Mucosa of gallbladder (tissue), 1 donor: ENCODE measurements at places on chromosomes 7 and 10.

DNA sequence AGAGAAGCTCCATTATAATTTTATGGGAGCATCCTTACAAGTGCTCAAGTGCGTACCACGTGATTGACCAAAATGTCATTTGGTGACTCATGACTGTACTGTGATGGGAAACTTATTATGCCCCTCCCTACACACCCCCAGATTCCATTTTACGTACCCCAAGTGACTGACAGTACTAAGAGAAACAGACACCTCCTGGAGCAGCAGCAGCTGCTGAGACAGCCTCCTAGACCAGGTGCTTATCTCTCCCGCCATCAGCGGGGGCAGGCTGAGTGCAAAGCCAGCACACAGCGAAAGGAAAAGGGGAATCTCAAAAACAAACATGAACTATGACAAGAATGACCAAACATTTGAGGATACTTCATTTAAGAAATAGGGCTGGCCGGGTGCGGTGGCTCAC is 4.2 kb upstream of the ADAM12 start:
- no peak for DNase-seq

DNA sequence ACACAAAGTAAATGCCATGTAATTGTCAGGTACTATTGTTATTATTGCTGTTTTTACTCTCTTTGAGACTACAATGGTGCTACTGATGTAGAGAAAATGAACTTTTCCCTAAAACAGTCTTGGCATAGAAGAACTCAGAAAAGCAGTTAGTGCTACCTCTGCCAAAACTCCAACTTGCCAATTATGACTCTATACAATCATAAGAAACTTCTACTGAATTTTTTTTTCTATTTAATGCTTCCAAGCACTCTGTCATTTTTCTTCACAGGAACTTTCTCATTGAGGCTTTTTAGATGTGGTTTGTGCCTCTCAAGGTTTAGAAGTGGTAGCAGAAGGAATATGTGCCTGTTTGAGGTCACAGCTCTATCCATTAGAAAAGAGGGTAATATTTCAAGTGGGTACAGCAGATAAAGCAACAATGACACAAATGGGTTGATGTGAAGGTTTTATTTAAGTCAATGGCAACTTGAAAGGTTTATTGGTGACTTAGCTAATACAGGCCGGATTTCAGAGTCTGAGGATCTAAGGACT is 64.0 kb upstream of the FERD3L start:
- no peak for DNase-seq

DNA sequence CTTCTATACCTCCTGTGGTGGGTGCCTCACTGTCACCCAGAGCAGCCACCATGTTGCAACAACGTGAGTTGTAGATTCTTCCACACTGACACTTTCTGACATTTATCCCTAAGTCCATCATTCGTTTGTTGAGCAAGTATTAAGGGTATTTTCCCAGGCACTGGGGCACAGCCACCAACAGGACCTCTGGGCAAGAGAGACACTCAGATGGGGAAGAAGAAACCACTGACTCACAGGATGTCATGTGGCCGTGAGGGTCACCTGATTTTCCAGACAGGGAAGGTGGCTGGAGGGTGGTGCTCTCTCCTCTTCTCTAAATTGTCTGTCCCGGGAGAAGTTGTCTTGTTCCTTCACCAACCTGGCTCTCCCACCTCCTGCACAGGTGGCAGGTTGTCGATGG is 51.7 kb upstream of the PPIF start:
- no peak for DNase-seq

- no peak for DNase-seq
These were observed 459.9 kb downstream of the PLXNA4 start for GRCh38 chr7:132116369-132116768.

GRCh38 chr10:3427950-3428354 is 255.4 kb upstream of the PITRM1 start:
- no peak for DNase-seq

DNA sequence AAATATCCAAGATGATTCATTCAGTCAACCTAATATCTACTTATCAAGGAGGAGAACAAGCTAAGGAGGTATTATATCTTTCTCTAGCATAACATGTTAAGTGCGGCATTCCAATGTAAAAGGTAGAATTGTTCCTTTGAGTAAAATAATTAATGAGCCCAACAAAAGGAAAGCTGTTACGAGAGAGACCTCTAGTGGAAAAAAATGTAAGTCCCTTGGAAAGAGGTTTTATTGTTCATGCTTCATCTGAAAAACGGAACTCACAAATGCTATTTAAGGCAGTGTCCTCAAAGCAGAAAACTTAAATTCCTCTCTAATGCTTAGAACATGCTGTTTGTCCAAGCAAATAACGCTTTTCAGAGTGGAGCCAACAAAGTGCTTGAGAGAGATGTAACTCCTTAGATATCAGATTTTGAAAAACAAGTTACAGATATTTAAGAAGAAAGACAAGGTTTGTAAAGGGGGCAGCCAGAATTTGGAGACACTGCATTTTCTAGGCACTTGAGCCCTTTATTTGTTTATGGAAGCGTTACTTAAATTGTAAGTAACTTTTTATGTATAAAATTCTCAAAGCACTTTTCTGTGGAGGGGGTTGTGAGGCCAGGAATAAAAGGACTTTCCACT is 119.9 kb downstream of the TFEC start:
- DNase-seq, result no peak

GRCh38 chr10:4162571-4163286 is 377.7 kb upstream of the KLF6 start:
- DNase-seq, result no peak

DNA sequence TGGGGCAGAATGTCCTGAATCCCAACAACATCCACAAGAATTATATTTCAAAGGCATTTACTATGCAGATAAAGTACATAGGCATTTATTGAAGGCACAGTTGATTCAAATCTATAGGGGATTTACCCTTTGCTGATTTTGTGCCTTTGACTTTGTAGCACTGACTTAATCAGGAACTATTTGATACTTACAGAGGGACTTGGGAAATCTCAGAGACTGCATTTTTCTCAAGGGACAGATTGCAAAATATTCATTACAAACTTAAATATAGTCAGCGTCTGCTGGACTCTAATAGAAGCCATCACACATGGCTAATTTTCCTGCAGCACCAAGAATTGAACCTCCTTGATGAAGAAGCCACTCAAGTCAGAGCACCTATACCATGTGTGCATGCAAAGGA is 44.9 kb downstream of the FAS start:
- no peak for DNase-seq

DNA sequence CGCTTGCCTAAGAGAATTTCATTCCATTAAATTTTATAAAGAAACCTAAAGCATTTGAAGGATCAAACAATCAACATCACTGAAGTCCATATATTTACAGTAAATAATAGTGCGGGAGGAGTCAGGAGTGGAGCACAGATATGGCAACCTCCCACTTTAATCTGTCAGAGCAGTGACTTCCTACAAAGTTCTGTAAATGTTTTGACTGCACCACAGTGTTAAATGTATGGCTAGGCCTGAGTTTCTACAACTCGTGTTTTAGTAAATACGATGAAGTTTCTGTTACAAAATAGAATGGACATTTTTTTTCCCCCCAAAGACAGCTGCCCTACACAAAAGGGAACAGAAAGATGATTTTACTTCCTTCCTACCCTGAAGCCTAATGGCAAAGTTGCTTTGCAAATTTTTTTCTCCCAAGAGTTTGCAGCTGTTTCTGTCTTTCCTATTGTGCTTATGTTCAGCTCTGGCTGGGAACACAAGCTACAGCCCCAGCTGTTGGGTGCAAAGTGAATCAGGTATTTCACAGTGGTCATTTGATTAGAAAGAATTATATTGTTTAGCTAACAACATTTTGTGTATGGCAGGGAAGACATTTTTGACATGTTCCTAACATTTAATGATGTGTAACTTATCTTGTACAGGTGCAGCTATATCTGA is 62.1 kb downstream of the MET start:
- no peak for DNase-seq

DNA sequence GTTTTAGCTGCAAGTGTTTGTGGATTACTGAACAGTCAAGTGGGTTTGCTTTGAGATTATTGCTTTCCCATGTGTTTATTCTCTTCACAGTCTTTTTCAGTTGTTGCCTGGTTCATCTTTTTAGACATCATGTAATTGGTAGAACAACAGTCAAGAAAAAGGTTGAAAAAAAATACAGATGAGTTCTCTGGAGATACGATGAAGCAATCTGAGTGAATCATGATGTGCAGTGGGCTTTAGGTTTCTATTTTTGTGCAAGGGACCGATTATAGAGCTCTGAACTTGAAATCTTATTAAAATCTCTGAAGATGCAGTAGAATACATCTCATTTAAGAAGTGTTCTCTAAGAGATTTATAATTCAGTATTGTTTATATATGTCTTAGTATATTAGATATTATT is 145.7 kb downstream of the SDK1 start:
- DNase-seq, result no peak

DNA sequence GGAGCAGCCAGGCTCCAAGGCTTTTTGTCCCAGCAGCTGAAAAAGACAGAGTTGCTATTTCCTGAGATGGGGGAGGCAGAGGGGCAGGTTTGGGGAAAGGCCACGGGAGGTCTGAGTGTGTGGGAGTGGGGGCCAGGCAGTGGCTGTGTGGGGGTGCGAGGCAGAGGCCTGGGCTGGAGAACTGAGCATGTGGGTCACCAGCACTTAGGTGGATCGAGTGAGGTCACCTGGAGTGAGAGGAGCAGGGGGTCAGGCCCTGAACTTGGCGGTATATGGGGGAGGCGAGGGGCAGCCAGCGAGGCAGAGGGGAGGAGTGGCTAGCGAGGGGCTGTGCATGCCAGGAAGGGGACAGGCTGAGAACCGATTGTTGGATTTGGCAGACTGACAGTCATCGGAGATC is 28.4 kb downstream of the IQCE start:
- DNase-seq, result no peak

- DNase-seq, result no peak
These were observed 21.6 kb upstream of the COL13A1 start for GRCh38 chr10:69780077-69780476.

DNA sequence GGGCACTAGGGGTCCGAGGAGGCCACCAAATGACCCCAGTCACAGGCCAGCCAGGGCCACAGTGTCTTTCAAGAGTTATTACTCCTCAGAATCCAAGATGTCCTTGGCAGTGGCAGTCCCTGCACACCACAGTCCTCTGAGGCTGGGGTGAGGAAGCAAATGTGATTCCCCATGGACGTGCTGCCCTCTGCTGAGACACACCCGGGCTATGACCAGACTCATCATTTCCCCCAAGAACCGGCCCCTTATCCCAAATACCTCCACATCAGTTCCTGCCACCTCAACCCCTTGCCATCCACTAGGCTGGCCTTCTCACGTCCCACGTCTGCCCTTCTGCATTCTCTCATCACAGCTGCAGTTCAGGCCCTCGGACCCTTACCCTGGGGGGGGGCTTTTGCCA is 5.0 kb downstream of the PRKAG2 start:
- no peak for DNase-seq

GRCh38 chr10:74821501-74821900 is 4.9 kb upstream of the KAT6B start:
- peak; percentile 36 for DNase-seq

- no peak for DNase-seq
These were observed 236.4 kb upstream of the TMEM72 start for GRCh38 chr10:44674536-44675386.

GRCh38 chr10:132944510-132944909 is 2.1 kb upstream of the CFAP46 start:
- DNase-seq, result no peak

- DNase-seq, result peak; percentile 80
These were observed 2.1 kb downstream of the VIM start for GRCh38 chr10:17229967-17230682.

GRCh38 chr7:26200038-26200443 is 505 bp downstream of the HNRNPA2B1 start:
- DNase-seq, result peak; percentile 74

DNA sequence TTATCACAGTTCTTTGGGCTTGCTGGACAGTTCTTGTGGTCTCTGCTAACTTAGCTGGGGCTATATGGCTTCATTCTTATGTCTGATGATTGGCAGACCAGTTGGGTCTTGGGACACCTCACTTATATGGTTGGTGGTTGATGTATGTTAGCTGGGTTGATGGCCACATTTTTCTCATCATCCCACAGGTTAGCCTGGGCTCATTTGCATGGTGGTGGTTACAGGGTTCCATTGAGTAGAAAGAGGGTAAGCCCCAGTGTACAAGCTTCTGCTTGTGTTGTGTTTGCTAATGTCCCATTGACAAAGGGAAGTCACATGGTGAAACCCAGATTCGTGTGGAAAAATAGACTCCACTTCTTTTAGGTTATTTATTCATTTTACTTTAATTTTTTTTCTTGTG is 40.6 kb downstream of the TMEM60 start:
- no peak for DNase-seq

DNA sequence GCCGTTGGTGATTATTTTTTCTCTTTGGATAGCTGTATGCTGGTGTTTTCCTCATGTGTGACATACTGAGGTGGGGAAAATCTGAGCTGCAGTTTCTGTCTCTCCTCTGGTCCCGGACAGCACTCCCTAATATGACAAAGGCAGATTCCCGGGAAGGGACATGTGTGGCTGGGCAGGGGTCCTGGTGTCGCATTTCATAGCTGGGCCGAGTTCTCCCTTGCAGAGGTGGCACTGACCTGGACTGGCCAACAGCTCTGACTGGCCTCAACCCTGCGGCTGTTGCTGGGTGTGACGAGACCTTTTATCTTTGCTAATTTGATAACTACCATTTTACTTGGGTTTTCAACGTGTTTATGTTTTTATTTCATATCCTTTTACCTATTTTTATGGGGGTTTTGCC is 248.6 kb upstream of the TCERG1L start:
- no peak for DNase-seq

GRCh38 chr7:139043823-139044812 is 8.3 kb upstream of the ZC3HAV1L start:
- no peak for DNase-seq

DNA sequence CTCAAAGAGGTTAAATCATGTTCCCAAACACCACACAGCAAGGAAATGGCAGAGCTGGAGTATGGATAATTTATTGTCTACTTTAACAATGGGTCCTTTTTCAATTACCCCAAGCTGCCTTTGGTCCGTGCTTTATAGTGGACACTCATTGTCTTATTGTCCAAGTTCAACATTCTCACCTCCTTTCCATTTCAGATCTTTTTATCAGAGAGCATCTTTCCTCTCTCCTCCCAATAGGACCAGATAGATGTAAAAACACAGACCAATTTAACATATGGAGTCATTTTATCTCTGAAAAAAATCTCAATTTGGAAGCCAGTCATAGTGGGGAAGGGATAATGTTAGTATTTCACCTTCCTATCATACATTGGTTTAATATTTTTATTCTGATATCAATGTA is 83.5 kb upstream of the WAC start:
- DNase-seq, result no peak

- no peak for DNase-seq
These were observed 474.7 kb upstream of the SEMA3A start for GRCh38 chr7:84669177-84669732.

- DNase-seq, result no peak
These were observed at the start of gene TACR2 for GRCh38 chr10:69416695-69417094. Gene TACR2, minus strand, starts transcription at chr10:69416918. Its CDS starts 595 bp downstream, at chr10:69416323.

- DNase-seq, result no peak
These were observed 1.5 kb downstream of the ARHGAP21 start for GRCh38 chr10:24722131-24722675.

DNA sequence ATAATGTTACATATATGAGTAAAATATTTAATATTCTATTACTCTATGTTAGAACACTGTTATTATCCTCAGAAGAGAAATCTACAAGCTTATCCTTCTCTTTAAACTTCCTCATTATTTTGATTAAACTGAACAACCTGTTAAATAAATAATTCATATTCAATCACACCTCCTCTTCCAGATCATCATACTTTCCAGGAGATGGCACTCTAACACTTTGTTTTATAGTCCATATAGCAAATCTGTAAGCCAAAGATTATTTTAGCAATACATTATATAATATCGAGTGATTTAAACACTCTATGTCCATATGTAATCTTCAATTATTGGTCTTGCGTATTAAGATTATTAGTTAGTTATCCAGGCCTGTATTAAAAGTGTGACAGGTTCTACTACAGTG is 694.1 kb downstream of the ANKRD7 start:
- no peak for DNase-seq
